Endothelial cell (in vitro differentiated cells): ENCODE measurements at places on chromosomes 2 and 18.

DNA sequence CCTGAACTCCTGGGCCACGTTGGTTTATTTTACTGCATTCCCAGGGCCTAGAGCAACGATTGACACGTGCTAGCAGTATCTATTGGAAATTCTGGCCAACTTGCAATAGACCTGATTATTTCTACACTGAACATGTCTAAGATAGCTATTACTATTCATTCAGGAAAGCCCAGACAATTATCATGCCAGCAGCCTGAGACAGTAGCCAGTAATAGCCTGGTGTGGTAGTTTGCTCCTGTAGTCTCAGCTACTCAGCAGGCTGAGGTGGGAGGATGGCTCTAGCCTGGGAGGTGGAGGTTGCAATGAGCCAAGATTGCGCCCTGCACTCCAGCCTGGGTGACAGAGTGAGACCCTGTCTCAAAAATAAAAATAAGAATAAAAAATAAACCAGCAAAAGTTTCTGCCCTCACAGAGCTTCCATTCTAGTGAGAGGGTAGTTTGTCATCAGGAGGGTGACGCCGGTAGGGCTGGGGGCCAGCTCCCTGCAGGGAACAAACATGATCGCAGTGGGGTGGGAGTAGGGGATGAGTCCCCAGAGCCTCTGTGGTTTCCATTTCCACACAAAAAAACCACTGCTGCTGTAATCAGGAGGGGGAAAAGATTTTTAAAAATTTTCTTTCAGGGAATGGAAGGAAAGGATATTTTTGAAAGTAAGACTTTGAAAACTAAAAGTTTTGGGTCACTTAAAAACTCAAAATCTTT, 4.3 kb downstream of the CASP8 start:
- no peak for DNase-seq

DNA sequence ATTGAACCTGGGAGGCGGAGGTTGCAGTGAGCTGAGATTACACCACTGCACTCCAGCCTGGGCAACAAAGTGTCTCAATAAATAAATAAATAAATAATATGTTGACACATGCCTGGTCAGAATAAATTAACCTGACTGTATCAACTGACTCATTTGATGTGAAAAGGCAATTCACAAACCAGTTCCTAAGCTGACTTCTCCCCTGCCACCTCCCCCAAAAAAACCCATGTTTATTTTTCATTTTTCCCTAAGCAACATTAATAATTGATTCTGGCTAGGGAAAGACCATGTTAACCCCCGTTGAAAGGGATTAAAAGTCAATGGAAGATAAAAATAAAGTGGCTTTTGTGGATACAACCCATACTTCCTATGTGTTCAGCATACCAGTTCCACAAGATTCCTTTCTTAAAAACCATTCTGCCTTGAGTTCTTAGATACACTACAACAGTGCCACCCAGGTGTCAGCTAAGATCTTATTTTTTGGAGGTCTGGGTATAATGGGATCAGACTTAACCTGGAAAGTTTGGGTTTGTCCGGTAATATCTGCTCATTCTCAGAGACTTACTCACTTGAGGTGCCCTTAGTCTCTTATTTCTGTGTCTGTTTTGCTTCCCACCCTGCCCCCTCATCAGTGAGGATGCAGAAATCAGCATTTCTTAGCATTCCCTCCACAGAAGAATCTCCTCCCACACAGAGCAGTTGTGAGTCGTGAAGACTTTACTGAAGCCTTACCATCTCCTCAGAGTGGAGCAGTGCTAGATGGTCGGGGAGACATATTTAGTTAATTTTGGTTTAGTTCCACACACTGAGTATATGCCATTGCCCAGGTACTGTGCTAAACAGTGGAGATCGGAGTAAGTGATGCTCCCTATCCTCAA, 10.1 kb upstream of the MCFD2 start:
- no peak for DNase-seq

- no peak for DNase-seq
Measured at GRCh38 chr2:48567671-48568070, 37.7 kb downstream of the STON1 start.

GRCh38 chr2:105950521-105951383, 206.0 kb downstream of the NCK2 start:
- no peak for DNase-seq

- DNase-seq, result no peak
Measured at GRCh38 chr2:224887141-224887540, 155.1 kb downstream of the DOCK10 start.

DNA sequence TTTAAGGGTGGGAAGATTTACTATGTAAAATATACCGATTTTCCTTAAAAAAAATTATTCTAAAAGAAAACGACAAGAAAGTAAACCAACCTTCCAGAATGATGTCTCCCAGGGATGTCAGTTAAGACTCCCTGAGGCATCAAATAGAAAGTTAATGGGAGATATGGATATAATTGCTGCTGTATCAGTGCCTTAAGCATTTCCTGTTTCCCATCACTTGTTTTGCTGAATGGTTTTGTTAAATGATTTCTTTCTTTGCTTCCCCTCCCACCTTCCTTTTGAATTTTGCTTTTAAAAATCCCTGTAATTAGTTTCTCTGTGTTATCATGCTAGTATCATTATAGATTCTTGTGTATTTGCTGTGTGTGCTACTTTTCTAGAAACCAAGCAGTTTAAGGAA, 154.3 kb upstream of the CWC22 start:
- DNase-seq, result no peak

- no peak for DNase-seq
Measured at GRCh38 chr2:1502891-1503304, 89.6 kb downstream of the TPO start.

DNA sequence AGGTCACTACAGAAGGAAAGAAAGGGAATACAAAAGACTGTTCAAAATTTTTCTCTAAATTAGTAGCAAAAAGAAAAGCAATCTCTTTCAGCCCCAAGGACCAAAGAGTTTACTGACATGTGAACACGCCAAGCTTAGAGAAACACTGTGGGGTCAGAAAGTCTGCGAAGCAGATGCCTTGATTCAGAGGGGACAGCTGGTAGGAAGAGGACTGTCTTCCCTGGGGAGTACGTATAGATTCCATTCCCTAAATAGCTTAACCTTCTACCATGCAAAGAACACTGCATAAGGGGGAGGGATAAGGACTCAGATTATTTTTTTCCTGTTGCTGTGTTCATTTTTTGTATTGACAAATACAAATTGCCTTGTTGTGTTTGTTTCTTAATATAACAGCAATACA, 96.1 kb downstream of the IRS1 start:
- DNase-seq, result no peak

GRCh38 chr2:186636800-186637496, 47.1 kb downstream of the ITGAV start:
- DNase-seq, result no peak

DNA sequence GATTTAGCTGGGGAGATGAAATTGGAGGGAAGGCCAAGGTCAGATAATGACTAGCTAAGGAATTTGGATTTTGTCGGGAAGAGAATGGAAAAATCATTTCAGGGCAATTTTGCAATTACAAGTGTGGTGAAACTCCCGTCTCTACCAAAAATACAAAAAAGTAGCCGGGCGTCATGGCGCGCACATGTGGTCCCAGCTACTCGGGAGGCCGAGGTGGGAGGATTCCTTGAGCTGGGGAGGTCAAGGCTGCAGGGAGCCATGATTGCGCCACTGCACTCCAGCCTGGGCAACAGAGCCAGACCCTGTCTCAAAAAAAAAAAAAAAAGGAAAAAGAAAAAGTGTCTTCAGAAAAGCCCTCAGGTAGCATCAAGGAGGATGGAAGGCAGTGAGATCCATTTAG, 1.2 kb upstream of the TXNL1 start:
- no peak for DNase-seq

DNA sequence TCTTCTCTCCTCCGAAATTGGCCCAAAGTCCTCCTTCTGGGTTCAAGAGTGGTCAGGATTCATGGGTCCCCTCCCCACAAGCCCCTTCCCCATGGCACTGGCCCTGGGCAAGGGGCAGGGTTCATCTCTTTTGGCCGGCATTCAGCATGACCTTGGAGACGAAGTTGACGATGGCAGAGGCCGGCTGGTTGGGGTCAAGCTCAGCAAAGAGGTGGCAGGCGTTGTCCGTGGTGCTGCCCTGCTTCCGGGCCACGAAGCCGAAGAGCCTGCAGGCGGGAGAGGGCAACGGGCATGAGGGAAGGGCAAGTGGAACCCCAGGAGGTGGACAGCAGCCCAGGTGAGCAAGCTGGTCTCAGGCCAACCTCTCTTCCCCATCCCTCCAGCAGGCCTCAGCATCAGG, 198.5 kb downstream of the TNS1 start:
- DNase-seq, result no peak
